ENCODE measurements at places on chromosomes 3 and 15. TPM values are rescaled to one million over a fixed set of nuclear protein-coding genes. Genes with fewer than 3 reads are reported as not detected.

Gene NDUFB5
- 74.1 TPM for total RNA-seq

Gene GREM1
- total RNA-seq: 0.57 TPM

Gene KCNH8
- total RNA-seq: 2.4 TPM

Gene PLCH1
- total RNA-seq: 17.4 TPM

Gene FETUB
- not detected for total RNA-seq

Gene STAC
- total RNA-seq: 18.1 TPM

All from H1 (cell line).